T-helper 9 cell (primary cell): ENCODE measurements at places on chromosomes 2 and 18.

GRCh38 chr2:160205505-160205904 lies 5.4 kb upstream of the ITGB6 start:
- no peak for DNase-seq

- DNase-seq, result no peak
These were observed 28.3 kb downstream of the CSRNP3 start for GRCh38 chr2:165497659-165498317.

DNA sequence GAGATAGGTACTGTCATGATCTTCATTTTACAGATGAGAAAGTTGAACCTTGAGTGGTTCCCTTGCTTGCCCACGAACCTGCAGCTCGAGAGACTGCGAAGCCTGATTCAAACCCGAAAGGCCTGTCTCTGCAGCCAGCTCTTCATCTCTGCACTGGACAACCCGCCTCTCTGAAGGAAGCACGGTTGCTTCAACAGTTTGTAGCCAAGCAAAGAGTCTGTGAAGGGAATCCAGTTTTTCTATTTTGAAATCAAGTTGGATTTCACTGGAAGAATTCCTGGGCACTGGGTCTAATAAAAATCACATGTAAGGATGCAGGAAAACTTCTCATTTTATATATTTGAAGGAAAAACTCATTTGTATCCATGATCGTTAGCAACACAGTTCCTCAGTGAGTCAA lies 21.3 kb upstream of the ICOS start:
- DNase-seq, result no peak

- no peak for DNase-seq
These were observed 1326.0 kb upstream of the ZEB2 start for GRCh38 chr2:145845923-145846322.

DNA sequence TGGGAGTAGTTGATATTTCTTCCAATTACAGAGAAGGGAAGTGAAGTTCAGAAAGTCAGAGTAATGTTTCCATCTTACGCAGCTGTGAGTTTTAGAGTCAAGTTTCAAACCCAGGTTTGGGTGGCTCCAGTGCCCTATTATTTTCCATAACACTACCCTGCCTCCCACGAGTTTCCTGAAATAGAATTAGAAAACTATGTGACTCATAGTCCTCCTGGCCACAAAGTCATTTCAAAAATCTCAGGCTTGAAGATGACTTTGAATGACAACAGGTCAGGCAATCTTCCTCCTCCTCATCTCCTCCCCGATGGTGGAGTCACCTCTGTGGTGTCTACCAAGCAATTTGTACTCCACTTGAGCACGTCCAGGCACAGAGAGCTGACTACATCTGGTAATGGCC lies 212.3 kb upstream of the TRIB2 start:
- no peak for DNase-seq
